Globus pallidus (tissue), 1 donor: ENCODE measurements at places on chromosomes 7 and 10.

DNA sequence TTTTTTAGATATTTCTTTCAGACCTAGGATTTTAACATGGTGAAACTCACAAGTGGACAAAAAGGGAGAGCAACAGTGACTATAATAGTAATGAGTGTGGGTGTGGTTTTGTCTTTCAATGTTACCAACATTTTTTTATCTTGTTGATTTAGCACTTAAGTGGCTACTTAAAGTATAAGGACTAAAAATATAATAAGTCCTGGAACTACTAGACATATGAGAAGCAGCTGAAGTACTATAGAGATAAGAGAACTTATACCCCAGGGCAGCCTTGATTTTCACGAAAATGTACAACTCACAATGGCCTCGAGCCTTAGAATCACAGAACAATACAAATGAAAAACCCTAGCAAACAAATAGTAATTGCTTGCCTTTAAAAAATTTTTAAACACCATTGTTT lies 1151.8 kb downstream of the TYW1 start:
- DNase-seq = no peak

GRCh38 chr10:113736576-113736975 lies 14.9 kb upstream of the PLEKHS1 start:
- no peak for DNase-seq

DNA sequence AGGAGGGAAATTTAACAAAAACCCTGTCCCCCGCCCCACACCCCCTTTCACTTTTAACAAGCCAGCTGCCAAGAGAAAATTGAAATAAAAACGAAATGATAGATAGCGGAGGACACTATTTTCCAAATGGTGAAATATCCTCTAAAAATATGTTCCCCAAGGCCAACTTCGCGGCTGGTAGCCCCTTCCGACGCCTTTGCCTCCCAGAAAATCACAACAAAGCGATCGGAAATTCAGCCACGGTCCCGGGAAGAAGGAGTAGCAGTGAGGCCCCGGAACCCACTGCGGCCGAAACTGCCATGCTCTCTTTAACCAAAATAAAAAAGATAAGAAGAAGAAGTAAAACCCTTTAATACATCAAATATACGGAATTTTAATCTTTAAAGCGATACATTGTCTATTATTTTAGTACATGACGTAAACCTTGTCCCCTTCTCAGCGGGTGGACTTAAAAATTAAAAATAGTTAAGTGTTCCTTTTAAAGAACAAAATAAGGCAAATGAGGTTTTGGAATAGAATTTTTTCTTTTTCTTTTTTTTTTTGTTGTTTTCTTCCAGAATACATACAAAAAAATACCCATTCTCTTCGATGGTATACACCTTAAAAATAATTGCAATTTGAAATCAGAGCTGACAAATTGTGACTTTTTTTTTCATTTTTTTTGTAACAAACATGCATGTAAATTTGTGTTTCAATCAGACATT lies 3.9 kb downstream of the ZNF503 start:
- no peak for DNase-seq

- DNase-seq = no peak
Measured at GRCh38 chr7:110868458-110868857, 222.5 kb upstream of the LRRN3 start.

DNA sequence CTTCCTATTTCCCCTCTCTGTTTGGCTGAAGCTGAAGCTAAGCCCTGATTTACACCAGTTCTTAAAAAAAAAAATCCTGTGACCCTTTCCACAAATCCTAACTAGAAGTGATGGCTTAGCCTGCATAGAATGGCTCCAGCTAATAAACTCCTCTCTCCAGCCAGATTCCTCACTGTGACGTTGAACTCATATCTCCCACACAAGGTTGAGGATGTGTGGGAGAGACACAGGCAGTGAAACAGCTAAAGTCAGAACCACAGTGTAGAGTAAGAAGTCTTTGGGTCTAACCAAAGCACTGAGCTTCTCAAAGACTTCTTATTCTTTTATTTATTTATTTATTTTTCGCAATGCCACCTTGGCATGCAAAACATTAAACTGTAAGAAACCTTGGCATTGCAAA lies 268.3 kb downstream of the SNX13 start:
- no peak for DNase-seq

- DNase-seq = no peak
Measured at GRCh38 chr7:80542398-80542797, 30.5 kb upstream of the GNAT3 start.

DNA sequence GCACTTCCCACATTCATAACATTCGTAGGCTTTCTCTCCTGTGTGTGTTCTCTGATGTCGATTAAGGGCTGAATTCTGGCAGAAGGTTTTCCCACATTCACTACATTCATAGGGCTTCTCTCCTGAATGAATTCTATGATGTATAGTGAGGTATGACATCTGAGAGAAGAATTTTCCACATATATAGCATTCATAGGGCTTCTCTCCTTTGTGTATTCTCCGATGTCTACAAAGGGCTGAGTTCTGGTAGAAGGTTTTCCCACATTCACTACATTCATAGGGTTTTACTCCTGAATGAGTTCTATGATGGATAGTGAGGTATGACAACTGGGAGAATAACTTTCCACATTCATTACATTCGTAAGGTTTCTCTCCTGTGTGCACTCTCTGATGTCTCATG lies 15.6 kb downstream of the ZNF12 start:
- DNase-seq = no peak

DNA sequence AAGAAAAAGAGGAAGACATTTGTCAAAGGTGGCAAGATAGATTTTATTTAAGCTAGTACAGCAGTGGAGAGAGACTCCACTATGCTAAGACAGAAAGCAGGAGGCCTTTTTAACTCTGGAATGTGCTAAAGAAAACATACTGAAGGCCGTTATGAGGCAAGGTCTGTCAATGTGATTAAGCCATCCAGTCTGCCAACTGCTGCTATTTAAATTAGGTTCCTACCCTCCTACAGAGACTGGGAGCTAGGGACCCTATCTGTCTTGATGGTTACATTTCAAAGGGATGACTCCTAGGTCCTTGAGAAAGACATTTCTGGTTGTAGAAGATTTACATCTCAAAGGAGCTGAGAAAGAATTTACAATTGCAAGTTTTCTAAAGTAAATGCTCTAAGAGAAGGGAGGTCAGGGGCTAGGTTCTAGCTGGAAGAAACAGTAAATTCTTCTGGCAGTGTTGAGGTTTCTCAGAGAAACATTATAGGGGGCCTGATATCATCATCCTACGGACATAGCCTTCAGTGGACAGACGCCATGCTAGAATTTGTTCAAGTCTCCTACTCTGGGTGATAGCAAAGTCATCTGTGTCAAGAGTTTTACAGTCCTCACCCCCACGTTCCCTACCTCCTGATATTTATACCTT lies 211.6 kb downstream of the PHF14 start:
- DNase-seq = no peak
